NCI-H1092 (cell line): ENCODE measurements at places on chromosomes 4 and X.

GRCh38 chrX:44062840-44063239 is 89.7 kb upstream of the NDP start:
- DNase-seq = no peak

DNA sequence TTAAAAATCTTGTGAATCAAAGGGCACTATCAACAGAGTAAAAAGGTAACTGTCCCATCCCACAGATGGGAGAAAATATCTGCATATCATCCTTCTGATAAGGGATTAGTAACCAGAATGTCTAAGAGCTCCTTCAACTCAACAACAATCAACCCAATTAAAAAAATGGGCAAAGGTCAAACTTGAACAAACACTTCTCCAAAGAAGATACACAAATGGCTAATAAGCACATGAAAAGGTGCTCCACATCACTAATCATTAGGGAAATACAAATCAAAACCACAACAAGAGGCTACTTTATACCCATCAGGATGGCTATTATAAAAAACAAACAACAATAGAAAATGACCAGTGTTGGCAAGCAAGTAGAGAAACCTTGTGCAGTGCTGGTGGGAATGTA is 43.3 kb downstream of the TMEM165 start:
- no peak for DNase-seq

GRCh38 chrX:101386542-101386885 is 523 bp upstream of the BTK start:
- no peak for DNase-seq

DNA sequence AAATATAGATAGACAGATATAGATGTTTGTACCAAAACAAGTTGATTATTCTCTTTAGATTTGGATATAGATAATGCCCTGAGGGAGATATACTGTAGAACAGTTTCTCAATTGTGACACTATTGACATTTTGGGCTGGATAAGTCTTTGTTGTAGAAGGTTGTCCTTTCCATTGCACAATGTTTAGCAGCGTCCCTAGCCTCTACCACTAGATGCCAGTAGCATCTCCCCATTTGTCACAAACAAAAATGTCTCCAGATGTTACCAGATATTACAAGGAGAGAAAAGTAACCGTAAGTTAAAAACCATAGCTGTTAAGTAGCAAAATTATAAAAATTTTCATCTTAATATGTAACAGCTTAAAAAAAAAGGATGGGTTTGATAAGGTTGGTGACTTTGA is 2595.3 kb downstream of the ARAP2 start:
- no peak for DNase-seq

DNA sequence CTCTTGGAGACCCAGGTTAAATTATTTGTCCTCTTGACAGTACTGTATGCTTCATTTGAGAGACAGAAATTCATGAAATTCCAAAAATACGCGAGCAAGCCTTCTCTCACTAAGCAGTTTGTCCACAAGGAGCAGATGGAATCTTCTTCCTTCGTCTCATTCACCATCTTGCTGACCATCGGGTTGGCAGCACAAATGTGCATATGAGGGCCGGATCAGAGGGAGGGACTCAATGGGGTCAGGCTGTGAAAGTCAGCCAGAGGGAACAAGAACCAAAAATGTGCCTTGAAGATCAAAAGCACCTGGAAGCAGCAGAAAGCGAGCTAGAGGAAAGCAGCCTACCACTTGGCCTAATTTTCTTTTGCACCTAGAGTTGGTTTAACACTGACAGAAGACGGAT is 16.4 kb downstream of the NHSL2 start:
- DNase-seq = no peak

- peak; percentile 42 for DNase-seq
These were observed at the start of gene SCD5 for GRCh38 chr4:82798168-82799005. Gene SCD5, minus strand, starts transcription at chr4:82798796. Its CDS starts 259 bp downstream, at chr4:82798537.

- DNase-seq = no peak
These were observed 3.2 kb downstream of the THAP9 start for GRCh38 chr4:82903737-82904136.
